ENCODE measurements at places on chromosomes 16 and 17.

GRCh38 chr17:13508896-13509295 is 92.8 kb downstream of the HS3ST3A1 start:
- DNase-seq = no peak

DNA sequence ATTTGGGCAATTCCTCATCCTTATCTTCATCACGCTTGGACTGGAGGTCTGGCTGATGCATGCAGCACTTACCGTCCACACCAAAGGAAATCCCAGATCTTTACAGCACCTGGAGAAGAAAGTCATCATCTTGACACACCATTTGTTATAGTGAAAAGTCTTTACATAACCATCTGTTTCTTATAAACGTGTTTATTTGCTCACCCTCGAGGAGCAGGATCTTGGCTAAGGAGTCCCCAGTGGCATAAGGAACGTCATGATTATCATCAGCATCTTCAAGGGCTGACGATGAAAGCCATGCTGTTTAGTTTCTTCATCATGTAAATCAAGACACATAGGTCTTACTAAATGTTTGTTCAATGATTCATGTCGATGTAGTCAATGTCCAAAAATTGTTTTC is 248.8 kb upstream of the ELAC2 start:
- DNase-seq = no peak

DNA sequence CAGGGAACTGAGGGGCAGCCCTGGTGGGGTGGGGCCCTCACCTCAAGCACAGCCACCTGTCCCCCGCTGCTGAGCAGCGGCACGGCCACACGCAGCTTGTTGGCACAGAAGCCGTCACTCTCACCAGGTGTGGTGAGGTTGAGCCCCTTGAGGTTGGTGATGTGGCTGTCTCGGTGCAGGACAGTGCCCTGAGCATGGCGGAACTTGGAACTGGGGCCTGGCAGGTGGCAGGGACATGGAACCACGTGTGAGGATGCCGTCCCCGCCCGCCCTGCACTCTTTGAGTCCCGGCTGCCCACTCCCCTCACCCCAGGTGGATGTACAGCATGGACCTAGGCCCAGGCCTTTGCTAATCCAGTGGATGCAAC is 9.7 kb upstream of the VASN start:
- DNase-seq = no peak

DNA sequence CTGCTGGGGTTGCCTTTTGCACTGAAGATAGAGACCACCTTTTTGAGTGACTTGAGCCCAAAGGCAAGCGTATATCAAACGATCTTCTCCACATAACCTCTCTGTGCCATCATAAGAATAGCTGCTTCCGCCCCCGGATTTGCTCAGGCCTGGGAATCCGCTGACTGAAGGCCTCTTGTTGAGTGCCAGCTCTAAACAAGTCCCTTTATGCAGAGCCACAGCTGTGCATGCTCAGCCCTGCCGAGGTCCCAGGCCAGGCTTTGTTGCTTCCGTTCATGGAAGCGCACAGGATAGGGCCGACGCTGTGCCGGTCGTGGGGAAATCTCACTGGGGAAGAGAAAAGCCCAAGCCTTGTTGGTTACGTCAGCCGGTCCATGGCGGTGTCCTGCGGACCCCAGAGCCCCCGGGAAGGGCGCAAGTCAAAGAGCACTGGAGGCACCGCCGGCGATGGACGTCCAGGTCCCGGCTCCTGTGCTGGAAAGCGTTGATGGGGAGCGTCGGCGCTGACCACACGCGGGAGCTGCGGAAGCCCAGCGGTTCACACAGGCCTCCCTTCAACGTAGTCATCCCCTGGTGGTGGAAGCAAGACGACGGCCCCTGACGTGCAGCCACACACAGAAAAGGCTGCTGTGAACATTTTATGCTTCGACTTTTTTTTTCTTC is 23.5 kb upstream of the RPL13 start:
- DNase-seq = no peak

- DNase-seq = peak; percentile 45
Observed at GRCh38 chr17:80970044-80970761, 21.4 kb upstream of the CHMP6 start.

- no peak for DNase-seq
Observed at GRCh38 chr16:47719713-47720112, 258.6 kb downstream of the PHKB start.

All from left lung (tissue), 14 donors.